ELR (cell line): ENCODE measurements at places on chromosomes 7 and 10.
A peak's percentile ranks its signal among the peaks of the same experiment; 100 is the strongest.

GRCh38 chr7:108247614-108248013 is 117.5 kb upstream of the LAMB4 start:
- no peak for DNase-seq

GRCh38 chr7:81627536-81628287 is 142.1 kb downstream of the HGF start:
- peak; percentile 93 for DNase-seq

GRCh38 chr7:142357953-142358520 is 100.2 kb upstream of the PRSS58 start:
- peak; percentile 69 for DNase-seq

DNA sequence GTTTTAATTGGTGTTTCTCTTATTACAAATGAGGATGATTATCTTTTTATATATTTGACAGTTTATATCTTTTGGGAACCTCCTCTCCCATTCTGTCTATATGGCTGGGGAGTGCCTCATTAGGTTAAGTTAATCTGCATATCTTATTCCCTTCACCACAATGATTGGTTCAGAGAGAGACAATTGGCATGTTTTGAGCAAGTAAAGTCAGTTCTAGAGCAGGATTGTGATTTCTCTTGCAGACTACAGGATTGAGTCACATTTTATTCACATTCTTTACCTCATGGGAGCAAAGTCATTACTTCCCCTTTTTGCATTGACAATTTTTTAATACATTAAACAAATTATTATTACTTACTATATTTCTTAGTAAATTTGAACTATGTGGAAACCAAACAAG is 345.6 kb downstream of the MDFIC start:
- DNase-seq = no peak

- DNase-seq = peak; percentile 87
Observed at GRCh38 chr7:2876031-2876731, 32.1 kb upstream of the GNA12 start.

DNA sequence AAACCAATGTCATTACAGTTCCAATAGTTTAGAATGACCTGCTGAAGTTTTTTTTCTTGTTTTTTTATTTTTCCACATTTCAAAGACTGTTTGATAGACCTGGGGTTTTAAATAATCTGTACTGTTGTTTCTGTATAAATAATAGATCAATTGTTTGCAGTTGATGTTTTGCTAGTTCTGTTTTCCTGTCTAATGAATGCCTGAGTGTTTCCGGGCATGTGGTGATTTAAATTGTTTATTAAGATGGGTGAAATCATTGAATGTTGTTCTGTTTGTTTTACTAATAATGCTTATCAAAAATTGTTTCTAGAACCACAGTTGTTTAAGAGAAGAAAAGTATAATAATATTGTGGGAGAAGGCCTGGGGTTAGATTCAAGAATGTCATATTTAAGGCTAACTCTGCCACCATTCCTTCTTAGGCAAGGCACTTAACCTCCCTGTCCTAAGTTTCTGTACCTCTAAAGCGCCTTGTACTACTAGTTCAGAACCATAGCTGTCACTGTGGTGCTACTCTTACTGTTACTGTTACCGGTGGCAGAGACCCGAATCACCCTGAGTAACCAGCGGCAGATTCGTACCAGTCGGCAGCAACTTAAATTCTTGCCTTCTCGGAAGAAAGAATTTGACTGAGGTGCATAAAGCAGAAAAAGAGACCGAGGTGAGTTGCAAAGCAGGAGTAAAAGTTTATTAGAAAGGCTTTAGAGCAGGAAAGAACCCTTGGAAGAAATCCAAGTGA is 1014.1 kb downstream of the REEP3 start:
- DNase-seq = no peak

DNA sequence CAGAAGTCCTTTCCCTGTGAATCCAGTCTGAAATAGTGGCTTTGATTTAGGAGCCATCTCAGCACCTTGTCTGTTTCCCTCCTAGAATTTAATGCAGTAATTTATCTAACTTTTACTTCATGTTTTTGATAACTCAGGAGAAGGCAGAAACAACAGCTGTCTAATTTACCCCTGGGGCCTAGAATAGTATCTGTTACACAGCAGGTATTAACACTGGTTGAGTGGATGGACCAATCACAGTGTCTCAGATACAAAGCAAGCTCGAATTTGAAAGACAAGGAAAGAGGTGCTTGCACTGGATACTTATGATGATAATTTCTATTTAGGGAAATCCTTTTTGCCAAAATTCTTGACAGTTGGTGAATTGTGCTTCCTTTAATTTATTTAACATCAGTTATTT is 23.4 kb downstream of the CHRM2 start:
- no peak for DNase-seq

DNA sequence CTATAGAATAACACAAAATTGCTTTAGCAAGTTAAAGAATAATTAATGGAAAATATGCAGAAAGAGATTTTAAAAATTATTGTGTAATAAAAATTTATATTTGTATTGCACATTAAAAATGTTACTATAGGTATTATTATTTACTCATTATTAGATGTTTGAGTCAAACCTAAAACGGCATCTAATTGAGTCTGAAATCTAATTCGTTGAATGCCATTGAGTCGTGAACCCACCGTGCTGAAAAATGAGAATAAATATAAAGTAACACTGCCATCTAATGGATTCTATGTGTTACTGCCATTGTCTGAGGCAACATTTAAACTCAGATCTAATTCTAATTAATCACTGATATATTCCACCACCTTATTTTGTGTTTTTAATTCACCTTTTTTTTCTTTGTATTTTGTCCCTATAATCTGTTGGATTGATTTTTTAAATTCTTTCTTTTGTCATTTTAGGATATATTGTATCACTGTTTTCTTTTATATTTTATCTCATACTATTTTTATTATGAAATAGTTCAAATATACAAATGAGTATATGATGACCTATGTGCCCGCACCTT is 62.2 kb downstream of the SAMD9 start:
- DNase-seq = peak; percentile 73

DNA sequence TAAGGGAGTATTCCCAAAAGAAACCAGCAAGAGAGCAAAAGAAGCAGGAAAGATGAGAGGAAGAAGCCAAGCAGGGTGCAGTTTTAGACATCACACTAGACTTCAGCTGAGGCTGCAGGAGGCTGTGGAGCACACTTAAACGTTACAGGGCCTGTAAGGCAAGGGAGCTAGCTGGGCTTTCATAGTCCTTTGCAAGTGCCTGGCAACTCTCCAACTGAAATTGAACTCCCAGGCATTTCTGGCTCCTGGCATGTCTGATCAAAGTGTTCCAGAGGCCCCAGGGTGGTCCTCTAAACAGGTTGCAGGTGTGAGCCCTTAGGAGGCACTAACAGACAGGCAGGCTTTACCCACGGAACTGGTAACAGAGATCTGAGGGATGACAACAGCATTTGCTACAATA is 750.2 kb downstream of the XPNPEP1 start:
- no peak for DNase-seq

DNA sequence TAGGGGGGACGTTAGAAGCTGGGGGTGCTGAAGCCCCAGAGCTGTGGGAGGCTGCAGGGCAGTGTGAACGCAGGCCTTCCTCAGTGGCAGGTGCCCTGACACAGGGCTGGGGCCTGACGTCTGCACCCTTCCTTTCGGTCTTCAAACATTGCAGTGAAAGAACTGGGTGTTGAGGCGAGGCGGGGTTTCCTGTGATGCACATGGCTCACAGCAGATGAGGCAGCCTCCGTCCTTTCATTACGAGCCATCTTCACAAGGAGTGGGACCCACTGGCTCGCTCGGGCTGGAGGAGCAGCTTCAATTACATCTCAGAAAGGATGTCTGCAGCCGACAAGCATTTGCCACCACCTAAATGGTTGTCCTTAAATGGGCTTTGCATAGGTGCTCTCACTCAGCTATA is 180.3 kb upstream of the SHH start:
- no peak for DNase-seq

DNA sequence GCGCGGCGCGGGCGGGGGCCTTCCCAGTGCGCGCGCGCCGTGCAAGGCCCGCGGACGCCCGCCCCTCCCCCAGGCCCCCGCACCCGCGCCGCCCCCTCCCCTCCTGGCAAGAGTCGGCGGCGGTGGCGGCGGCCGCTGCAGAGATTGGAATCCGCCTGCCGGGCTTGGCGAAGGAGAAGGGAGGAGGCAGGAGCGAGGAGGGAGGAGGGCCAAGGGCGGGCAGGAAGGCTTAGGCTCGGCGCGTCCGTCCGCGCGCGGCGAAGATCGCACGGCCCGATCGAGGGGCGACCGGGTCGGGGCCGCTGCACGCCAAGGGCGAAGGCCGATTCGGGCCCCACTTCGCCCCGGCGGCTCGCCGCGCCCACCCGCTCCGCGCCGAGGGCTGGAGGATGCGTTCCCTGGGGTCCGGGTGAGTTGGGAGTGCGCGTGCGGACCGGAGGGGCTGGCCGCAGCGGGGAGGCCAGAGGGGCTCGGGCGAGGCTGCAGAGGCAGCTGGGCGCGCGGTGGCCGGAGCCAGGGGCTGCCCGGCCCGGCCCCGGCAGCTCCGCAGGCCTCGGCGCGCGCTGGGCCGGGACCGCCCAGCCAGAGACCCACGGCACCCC is at the start of gene BMPR1A:
Gene BMPR1A, plus strand, starts transcription at position 109 of the 602 bp plus-strand sequence. CDS start 119,400 bp downstream, outside the sequence.
- peak; percentile 56 for DNase-seq

- DNase-seq = peak; percentile 97
Observed at GRCh38 chr10:4686644-4686996, 139.4 kb upstream of the AKR1E2 start.

- no peak for DNase-seq
Observed at GRCh38 chr10:66025186-66025585, 900.6 kb upstream of the LRRTM3 start.

DNA sequence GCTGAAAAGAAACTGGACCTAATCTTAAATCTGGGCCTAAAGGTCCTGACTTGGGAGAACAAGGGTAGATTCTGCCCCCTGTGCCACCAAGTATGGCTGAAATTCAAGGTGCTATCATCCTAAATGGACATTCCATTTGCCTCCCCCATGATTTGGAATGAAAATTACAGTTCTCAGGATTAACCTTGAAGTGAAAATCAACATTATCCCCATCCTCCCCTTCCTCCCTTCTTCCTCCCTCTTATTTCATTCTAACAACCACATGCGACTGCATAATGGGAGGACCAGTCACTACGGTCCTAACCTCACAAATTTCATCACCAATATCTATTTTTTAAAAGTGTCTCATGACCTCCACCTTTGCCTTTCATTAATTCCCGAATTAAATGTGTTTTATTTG is 62.1 kb downstream of the SEMA3C start:
- DNase-seq = no peak

GRCh38 chr7:153858355-153858754 is 193.8 kb upstream of the DPP6 start:
- no peak for DNase-seq

- no peak for DNase-seq
Observed at GRCh38 chr7:98488167-98488566, 87.3 kb upstream of the BAIAP2L1 start.

GRCh38 chr10:113180401-113181154 is 230.5 kb downstream of the TCF7L2 start:
- no peak for DNase-seq

GRCh38 chr10:33039181-33039580 is 81.2 kb upstream of the ITGB1 start:
- no peak for DNase-seq

- DNase-seq = no peak
Observed at GRCh38 chr7:35722054-35722849, 27.3 kb upstream of the HERPUD2 start.

GRCh38 chr10:104664205-104664604 is 23.1 kb downstream of the SORCS3 start:
- no peak for DNase-seq

GRCh38 chr10:26468700-26469099 is 30.6 kb downstream of the APBB1IP start:
- DNase-seq = peak; percentile 28

DNA sequence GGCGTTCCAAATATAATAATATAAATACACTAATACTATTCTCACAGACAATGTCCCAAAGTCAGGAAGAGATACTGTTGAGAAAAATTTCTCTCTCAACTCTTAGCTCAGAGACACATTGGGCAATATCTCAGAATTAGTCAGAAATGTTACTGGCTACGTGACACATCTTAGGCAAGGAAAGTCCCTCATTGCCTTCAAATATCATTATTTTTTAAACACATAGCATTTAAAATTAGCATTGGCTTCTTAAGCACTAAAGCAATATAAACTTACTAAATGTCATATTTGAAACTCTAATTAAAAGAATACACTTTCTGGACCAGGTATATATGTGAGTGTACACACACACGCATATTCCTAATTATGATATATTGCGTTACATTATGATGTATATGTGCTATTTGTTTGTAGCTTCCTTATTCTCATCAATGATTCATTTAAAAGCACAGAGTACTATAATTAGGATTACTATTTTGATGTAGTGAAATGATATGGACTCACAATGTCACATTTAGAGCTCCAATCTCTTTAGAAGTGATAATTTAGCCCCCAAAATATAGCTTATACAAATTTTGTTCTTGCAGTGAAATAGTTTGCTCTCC is 255.8 kb downstream of the TWIST1 start:
- DNase-seq = peak; percentile 77

DNA sequence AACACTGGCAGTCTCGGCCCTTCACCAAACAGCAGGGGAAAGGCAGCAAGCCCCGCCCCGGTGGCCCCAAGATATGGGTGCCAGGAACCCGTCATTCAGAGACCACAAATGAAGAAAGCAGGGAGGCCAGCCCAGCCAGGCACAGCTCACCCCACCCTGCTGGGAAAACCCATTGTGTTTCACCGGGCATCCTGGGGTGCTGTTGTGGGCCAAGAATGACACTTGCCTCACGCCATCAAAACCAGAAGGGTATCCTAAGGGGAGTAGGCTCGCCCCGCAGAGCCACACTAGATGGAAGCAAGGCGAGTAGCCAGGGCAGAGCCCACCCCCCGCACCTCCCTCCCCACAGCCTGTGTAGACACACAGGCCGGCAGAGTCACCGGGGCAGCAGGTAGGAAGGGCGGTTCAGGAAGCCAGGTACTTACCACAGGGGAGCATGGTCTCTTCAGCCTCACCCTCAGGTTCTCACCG is 72.5 kb upstream of the KCNMA1 start:
- DNase-seq = no peak

DNA sequence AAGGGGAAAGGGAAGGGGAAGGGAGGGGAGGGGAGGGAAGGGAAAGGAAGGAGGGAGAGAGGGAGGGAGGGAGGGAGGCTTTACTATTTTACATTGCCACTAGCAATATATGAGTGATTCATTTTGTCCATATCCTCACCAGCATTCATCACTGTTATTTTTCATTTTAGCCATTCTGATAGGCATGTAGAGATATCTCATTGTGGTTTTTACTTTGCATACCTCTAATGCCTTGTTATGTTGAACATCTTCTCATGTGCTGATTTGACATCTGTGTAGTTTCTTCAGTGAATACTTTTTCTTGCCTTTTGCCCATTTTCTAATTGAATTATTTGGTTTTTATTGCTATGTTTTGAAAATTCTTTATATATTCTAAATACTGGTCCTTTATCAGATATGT is 52.7 kb downstream of the GCC1 start:
- DNase-seq = no peak

DNA sequence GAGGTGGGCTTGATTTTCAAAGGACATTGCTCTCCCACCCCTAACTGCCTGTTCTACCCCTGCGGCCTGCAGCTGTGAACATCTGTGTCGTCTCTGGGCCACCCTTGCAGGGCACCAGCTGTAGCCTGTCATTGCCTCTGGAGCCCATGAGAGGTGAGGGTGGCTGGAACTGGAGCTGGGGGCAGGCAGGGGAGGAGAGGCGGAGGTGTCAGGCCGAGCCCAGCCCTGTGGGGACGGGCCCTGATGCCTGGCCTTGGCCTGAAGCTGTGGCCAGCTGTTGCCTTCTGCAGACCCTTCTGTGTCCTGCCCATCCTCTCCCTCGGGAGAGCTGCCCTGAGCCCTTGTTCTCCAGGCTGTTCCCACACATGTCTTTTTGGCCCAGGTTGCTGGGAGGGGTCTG is 44.5 kb downstream of the PALD1 start:
- no peak for DNase-seq

GRCh38 chr7:51636503-51636902 is 319.9 kb upstream of the COBL start:
- DNase-seq = no peak
